ENCODE measurements at places on chromosomes 2 and 18.

DNA sequence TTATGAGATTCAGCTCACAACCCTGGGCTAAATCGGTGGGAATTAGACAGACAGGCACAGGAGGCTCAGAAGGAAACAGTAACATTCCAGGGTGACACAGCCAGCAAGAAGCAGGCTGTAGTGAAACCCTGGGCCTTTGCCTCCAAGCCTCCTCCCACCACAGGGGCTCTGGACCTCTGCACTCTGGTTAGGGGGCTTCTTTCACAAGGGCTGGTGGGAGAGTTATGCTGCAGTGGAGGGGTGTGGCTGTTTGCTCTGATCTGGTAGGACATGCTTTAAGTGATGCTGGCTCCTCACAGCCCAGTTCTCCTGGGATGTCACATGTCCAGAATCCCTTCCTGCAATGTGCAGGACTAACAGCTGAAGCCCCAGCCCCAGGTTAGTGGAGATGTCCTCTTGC lies 109.9 kb downstream of the TGFA start:
- no peak for DNase-seq

DNA sequence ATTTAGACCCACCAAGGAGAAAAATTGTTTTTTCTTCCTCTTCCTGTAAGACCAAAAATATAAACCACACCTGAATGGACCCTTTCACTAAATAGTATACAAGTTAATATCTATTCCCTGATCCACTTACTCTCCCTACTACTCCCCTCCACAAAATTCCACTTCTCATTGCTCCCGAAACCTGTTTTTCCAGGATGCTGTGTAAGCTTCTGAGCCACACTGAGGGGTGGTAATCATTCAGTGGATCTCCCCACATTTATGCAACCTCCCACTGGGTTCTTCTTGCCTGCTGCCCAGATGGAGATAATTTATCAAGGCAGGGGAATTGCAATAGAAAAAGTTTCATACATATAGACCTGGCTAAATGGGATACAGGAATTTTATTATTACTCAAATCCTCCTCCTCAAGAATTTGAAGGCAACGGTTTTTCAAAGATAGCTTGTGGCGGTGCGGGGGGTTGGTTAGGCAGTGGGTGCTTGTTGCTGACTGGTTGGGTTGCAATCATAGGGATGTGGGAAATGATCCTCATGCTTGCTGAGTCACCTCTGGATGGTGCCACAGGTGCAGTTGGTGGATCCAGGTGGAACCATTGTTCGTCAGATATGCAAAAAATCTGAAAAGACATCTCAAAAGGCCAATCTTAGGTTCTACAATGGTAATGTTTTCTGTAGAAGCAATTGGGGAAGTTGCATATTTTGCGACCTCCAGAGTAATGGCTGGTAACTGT lies 970.3 kb downstream of the CNTNAP5 start:
- no peak for DNase-seq

DNA sequence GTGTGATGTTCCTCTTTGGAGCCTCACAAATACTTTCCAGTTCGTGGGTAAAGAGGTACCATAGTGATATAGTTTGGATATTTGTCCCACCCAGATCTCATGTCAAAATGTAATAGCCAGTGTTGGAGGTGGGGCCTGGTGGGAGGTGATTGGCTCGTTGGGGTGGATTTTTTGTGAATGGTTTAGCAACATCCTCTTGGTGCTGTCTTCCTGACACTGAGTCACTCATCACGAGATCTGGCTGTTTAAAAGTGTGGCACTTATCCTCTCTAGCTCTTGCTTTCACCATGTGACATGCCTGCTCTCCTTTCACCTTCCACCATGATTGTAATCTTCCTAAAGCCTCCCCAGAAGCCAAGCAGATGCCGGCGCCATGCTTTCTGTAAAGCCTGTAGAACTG lies 3.0 kb upstream of the CCDC93 start:
- no peak for DNase-seq

GRCh38 chr2:53969285-53969967 lies 1.4 kb downstream of the PSME4 start:
- DNase-seq: no peak

DNA sequence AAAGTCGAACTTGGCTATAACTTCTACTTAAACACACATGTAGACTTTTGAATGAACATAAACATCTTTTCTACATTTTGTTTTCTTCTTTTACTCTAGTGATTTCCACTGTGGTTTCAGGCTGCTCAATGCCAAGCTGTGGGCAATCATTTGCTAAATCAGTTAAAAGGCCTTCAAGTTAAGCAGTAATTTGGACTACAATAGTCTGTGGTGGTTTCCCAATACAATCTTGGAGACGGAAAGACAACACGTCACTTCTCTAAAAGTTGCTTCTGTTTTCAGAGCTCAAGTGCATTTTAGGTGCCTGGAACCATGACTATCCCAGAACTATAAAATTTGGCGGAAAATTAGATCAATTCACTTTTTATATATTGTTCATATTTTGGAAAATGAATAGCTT lies 69.4 kb downstream of the TXNL1 start:
- no peak for DNase-seq

GRCh38 chr2:232363784-232364615 lies 14.6 kb upstream of the ALPP start:
- no peak for DNase-seq

DNA sequence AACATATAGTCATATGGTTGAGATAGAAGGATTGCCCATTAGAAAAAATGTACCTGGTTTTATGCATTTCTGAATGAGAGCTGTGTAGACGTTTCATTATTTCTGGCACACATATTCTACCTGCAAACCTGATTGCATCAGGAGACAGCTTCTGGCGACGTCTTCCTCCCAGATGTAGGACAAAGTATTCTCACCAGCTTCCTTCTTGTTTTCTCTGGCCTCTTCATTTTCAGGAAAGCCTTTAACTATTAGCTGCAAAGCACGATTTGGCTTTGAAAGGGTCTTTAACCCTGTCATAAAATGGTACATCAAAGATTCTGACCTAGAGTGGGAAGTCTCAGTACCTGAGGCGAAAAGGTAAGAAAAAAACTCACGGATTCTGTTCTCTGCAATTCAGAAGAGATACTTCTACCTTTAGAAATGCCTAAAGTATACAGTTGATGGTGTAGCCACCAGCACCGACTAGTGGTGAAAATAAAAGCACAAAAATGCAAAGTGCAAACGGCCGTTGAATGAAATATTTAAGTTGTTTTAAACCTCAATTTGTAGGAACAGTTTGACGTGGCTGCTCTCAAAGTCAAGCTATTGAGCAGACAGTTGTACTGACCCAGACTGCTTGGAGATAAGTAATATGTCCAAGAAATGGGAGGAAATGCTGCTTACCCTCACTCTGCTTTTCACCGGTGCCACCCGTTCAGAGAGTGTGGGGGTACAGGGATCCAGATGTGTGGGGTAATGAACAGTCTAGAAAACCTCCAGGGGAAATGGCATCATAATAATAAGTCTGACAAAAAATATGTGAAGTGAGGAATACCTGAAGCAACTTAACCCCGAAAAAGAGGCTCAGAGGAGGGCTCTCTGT lies 20.2 kb downstream of the IL18RAP start:
- DNase-seq: no peak

- no peak for DNase-seq
Measured at GRCh38 chr2:74496997-74497776, 2.2 kb downstream of the LBX2 start.

GRCh38 chr2:100855084-100855483 lies 35.1 kb downstream of the NPAS2 start:
- DNase-seq: no peak

DNA sequence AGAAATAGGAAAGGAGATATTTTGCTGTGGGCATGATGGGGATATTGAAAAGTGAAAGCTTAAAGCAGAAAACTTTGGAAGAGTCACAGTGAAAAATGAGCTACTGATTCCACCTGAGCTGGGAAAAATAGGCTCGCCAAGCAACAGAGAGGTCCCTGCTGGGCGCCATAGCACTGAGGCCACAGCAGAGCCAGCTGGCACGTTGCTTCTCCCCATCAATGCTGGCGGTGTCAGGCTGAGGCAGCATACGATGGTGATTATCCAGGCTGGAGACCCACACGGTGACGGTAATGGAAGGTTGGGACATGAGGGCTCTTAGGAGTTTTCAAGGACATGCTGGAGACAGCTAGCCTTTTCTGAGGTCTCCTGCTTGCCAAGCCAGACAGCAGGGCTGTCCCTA lies 25.8 kb upstream of the DTNB start:
- DNase-seq: no peak

GRCh38 chr2:180238729-180239128 lies 231.6 kb upstream of the CWC22 start:
- DNase-seq: no peak

DNA sequence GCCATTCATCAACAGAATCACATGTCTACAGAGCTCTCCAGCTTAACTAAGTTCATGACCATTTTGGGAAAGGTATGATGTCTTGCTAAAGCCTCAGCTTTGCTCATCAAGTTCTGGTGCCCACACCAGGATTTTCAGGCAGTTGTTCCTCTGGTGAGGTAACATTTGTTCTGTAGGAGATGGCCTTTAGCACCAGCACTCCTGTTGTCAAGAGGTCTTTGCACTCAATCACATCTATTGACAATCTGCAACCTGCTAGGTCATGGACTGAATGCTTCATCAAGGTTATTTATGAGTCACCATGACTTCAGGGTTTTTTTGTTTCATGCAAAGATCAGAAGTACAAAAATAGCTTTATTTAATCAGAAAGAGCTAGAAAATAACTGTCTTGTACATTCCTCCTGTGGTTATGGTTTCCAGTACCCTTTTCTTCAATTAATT lies 36.6 kb upstream of the VIT start:
- DNase-seq: no peak

DNA sequence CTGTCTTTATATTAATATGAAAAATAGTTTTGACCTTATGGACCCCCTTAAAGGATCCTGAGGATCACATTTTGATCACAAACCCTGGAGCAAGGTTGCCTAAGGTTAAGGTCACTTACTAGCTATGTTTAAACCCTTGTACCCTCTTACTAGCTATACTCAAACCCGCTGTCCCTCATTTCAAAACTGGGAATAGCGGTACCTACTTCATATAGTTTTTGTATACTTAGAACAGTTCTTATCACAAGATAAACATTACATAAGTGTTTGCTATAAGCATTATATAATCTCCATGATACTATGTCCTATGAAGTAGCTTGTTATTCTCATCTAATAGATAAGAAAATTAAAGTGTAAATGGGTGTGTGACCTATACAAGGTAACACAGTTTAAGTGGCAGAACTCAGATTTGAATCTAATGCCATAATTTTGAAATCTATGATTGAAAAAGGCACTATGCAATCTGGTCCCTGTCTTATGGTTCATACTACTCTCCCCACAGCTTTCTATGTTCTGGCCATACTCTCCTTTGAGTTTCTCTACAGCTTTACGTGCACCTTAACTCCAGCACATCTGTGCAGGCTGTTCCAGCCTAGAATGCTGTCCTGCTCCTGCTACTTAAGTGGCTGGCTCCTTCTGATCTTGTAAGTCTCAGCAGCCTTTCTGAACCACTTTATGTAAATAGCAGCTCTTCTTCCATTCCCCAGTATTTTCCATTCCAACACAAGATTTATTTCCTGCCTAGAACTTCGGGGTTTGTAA lies 30.4 kb downstream of the HYCC2 start:
- DNase-seq: no peak

DNA sequence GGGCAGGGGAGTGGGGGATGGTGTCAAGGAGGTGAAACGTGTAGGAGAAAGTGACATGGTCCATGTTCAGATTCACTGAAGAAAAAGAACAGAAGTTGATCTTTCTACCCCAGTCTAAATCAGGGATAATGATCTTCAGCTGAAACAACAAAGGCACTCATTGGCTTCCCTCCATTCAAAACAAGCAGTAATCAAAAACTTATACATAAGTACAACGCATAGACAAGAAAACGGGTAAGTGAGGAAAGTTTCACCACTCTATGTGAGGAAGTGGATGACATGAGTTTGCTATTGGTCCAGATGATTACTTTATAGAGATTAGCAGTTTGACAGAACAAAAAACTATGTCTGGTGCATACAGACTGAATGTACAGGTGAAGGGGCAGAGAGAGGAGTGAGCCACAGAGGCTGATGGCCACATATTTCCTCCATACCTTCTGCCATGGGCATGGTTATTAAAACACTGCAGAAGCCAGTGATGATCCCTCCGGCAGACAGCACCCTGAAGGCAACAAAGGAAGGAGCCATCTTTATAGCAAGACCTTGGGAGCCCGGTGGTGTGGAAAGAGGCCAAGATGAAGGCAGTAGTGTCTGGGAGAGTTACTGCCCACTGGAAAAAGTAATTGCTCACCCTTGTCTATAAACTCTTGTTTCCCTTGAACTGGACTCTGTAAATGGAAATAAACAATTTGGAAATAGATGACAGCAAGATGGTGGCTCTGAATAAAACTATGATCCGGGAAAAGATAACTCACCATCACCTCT lies 57.7 kb downstream of the SLC25A12 start:
- DNase-seq: no peak

DNA sequence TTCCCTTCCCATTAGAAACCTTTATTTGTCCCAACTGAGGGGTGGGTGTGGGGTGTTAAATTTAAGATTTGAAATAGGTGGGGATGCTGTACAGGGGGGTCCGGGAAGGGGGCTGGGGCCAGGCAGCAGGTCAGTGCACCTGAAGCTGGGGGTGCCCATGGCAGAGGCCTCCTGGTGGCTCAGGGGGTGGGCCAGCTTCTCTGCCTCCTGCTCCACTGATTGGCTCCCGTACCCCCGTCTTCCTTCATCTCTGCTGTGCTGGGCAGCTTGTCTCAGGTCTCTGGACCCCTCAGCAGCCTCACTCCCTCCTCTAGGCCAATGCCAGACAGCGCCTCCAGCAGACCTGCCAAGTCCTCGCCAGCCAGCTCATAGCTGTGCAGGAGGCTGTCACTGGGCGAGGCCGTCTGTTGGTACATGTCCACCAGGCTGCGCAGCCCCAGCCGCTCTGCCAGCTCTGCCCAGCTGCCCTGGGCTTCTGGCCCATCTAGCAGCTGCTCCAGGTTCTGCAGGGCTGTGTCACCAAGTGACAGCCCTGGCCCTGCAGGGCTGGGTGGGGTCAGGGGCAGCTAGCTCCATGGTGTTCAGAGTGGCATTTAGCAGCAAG lies 2.0 kb upstream of the ANKRD62 start:
- no peak for DNase-seq

DNA sequence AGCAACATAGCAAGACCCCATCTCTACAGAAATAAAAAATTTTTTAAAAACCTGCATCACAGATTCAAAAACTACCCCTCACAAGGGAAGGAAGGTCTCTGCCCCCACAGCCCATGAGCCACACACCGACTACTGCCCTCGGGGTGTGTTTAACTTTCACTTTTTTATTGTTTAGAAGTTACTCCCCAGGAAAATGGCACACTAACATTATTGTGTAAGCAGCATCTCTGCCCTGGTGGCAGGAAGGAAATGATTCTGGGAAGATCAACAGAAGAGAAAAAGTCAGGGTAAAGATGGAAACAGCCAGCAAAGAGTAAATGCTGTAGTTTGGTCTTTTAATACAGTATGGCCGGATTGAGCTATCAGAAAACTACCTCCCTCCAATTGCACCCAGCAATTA lies 21.9 kb downstream of the TRABD2A start:
- DNase-seq: no peak

GRCh38 chr2:55547001-55547400 lies 27.5 kb downstream of the CFAP36 start:
- no peak for DNase-seq
